Left lung (tissue), 14 donors: ENCODE measurements at places on chromosomes 12 and 14. TPM values are rescaled to one million over a fixed set of nuclear protein-coding genes. Genes with fewer than 3 reads are reported as not detected.

P2RX2 gene
- not detected for total RNA-seq

RNASE3 gene
- total RNA-seq, result 1.1 TPM

DNA sequence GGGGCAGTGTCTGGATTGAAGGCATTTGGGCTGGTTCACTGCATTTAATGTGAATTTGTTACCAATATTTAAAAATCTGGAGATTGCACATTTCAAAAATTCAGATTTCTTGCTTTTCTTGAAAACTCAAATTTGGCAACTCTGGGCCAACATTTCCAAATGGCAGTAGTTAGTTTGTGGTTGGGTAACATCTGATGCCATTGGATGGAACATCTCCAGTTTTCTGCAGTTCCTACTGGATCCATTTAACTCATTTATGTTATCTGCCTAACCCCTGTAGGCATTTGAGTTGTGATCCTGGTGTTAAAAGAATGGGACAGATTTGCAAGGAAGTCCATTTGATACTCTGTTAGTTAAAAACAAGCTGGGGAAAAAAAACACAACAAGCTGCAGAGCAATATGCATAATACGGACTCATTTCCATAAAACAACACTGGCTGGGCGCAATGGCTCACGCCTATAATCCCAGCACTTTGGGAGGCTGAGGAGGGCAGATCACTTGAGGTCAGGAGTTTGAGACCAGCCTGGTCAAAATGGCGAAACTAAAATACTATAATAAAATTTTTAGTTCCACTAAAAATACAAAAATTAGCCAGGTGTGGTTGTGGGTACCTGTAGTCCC lies 7.9 kb downstream of the EIF2B2 start:
- H3K4me1 ChIP-seq, result no peaks in the 10 kb centered on the region
- no peak overlapping the region for H3K27ac ChIP-seq
- DNase-seq, result no peak

- H3K4me1 ChIP-seq, result no peaks in the 10 kb centered on the region
- H3K27ac ChIP-seq, result no peak overlapping the region
- H3K27me3 ChIP-seq, result no peaks in the 10 kb centered on the region
- DNase-seq, result no peak
- peaks cover 93% of the 10 kb centered on the region for H3K36me3 ChIP-seq
- H3K4me3 ChIP-seq, result no peak overlapping the region
These were observed 21.2 kb downstream of the GOLGA3 start for GRCh38 chr12:132807295-132808092.

DNA sequence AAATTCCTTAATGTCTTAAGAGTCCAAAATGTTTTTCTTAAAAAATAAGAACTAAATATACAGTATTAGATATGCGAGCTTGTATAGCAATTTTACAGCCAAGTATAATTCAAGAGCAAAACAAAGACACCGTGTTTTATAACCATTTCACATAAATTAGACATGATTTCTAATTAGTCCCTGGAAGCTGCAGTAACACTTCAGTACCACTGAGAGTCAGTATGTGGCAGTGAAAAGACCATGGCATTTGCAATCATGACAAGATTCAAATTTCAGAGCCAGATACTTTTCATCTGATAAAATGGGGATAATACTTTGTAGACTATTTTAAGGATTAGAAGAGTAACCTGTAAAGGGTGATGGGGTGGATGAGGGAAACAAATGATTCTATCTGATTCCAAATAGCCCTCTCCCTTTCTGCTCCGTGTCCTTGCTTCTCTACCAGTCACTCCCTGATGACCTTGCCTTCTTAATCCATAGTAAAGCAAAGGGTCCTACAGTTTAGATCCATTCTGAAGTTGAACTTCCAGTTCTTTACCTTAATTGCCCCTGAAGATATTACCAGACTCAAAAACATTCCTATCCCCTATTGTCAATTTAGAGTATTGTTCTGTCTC lies 145.4 kb upstream of the ABCD2 start:
- no peaks in the 10 kb centered on the region for H3K4me1 ChIP-seq
- DNase-seq, result no peak
- H3K4me3 ChIP-seq, result no peak overlapping the region
- no peak overlapping the region for H3K27ac ChIP-seq
- no peaks in the 10 kb centered on the region for H3K36me3 ChIP-seq

DNA sequence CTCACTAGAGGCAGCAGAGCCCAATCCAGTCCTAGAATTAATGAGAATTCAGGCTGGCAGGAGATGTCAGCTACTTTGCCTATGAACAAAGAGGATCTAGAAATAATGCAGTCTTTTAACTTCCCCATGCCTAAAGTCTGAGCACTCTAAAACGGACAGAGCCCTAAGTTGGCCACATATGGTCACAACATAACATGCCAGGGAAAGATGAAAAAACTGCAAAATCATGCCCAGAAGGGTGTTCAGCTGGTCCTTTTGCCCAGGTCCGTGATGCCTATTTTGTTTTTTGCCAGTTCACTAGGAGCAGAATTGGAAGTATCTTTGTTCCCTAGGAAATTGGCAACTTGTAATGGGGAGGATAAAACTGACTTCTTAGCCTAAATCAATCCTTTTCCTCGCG lies 20.3 kb upstream of the LMNTD1 start:
- no peaks in the 10 kb centered on the region for H3K36me3 ChIP-seq
- no peak overlapping the region for H3K4me3 ChIP-seq
- H3K4me1 ChIP-seq, result no peaks in the 10 kb centered on the region
- no peaks in the 10 kb centered on the region for H3K27me3 ChIP-seq

- H3K36me3 ChIP-seq, result no peaks in the 10 kb centered on the region
- H3K27ac ChIP-seq, result no peak overlapping the region
- no peak for DNase-seq
These were observed 15.9 kb upstream of the CLEC4E start for GRCh38 chr12:8556531-8557097.

CISTR gene
- total RNA-seq, result not detected

KERA gene
- total RNA-seq, result 0.13 TPM

- H3K27me3 ChIP-seq, result peaks cover 100% of the 10 kb centered on the region
- no peak overlapping the region for H3K27ac ChIP-seq
- H3K36me3 ChIP-seq, result no peaks in the 10 kb centered on the region
These were observed 10.4 kb downstream of the B4GALNT1 start for GRCh38 chr12:57622293-57623245.
